Activated gamma-delta T cell (primary cell): ENCODE measurements at places on chromosomes 11 and 22.

DNA sequence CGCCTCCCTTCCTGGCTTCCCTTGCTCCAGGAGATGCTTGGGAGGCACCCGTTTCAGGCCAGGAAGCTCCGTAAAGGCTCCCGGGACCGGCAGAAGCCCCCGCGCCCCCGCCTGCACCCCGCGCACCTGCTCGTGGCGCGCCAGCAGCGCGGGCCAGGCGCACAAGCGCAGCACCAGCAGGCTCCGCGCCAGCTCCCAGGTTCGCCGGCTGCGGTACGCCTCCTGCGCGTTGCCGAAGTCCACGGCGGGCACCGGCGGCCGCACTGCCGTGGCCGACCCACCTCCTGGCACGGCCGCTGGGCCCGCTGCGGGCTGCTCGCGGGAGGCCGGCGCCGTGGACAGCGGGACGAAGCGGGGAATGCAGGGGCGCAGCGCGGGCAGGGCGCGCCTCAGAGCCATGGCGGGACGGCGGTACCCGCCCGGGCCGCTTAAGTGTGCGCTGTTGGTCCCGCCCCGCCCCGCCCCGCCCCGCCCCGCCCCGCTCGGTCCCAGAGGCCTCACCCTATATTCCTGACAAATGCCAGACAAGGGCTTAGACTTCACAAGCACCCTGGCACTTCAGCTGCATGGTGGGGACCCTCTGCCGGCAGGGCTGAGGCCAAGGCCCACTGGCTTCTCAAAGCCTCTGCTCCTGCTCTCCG, at the start of gene PRODH:
PRODH (minus strand) TSS at position 405 of the 641 bp plus-strand sequence; CDS start at position 399, 6 bp downstream.
- DNase-seq, result no peak

GRCh38 chr22:33869946-33870345, 50.3 kb downstream of the LARGE1 start:
- DNase-seq, result no peak

GRCh38 chr11:71986131-71986530, 12.6 kb upstream of the IL18BP start:
- no peak for DNase-seq

GRCh38 chr22:40410731-40411505, 40.5 kb downstream of the SGSM3 start:
- DNase-seq, result no peak

- DNase-seq, result no peak
These were observed 101.6 kb downstream of the FAM76B start for GRCh38 chr11:95688015-95688414.

DNA sequence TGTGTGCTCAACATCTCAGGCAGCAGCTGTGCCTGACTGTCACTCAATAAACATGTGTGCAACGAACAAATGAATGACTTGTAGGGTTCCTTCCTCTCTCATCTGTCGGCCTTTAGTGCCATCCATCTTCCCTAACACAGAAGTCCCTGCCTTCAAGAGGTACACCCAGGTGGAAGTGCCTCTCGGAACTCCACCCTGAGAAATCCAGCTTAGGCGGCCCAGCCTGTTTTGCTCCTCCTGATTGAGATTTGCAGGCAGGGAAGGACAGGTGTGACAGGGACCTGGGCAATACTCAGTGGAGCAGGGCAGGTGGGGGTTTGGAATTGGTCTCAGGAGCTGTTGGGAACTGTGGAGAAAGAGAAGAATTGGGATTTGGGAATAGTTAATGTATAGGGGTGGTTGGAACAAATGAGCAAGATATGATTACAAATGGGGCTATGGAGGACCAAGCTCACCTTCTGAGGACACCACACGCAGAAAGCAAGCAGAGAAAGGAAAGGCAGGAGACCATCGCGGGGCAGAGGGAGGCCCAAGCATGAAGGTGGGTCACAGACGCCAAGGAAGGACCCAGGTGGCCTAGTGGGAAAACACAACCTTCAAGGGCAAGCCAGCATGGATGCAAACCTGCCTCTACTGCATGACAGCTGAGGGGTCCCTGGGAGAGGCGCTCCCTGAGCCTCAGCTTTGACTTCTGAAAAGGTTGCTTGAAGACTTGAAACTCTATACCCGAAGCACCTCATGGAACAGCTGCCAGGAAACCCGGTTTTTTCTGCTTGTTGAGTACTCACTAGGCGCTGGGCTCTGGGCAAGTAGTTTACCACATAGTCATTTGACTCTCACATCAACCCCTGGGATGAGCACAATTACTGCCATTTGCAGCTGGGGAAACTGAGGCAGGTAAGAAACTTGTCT, 40.9 kb upstream of the ANO1 start:
- no peak for DNase-seq

DNA sequence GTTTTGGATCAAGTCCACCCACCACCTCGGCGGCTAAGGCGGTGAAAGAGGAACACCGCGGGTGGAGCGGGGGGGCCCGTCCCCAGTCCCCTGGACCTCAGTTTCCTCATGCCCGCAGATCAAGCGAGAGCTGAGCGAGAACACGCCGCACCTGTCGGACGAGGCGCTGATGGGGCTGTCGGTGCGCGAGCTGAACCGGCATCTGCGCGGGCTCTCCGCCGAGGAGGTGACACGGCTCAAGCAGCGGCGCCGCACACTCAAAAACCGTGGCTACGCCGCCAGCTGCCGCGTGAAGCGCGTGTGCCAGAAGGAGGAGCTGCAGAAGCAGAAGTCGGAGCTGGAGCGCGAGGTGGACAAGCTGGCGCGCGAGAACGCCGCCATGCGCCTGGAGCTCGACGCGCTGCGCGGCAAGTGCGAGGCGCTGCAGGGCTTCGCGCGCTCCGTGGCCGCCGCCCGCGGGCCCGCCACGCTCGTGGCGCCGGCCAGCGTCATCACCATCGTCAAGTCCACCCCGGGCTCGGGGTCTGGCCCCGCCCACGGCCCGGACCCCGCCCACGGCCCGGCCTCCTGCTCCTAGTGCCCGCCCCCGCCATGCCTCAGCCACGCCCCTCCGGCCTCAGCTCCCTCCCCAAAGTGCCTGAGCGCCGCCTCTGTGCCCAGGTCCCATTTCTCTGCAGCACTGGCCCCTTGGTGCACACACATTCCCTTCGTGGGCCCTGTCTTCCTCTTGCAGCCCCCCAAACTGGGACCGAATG, 12.7 kb downstream of the MAFF start:
- DNase-seq, result peak; percentile 57

GRCh38 chr11:49208006-49208721, at the start of gene FOLH1:
Gene FOLH1 (minus strand): TSS chr11:49208602. CDS start chr11:49208409, 193 bp downstream.
- DNase-seq, result no peak

DNA sequence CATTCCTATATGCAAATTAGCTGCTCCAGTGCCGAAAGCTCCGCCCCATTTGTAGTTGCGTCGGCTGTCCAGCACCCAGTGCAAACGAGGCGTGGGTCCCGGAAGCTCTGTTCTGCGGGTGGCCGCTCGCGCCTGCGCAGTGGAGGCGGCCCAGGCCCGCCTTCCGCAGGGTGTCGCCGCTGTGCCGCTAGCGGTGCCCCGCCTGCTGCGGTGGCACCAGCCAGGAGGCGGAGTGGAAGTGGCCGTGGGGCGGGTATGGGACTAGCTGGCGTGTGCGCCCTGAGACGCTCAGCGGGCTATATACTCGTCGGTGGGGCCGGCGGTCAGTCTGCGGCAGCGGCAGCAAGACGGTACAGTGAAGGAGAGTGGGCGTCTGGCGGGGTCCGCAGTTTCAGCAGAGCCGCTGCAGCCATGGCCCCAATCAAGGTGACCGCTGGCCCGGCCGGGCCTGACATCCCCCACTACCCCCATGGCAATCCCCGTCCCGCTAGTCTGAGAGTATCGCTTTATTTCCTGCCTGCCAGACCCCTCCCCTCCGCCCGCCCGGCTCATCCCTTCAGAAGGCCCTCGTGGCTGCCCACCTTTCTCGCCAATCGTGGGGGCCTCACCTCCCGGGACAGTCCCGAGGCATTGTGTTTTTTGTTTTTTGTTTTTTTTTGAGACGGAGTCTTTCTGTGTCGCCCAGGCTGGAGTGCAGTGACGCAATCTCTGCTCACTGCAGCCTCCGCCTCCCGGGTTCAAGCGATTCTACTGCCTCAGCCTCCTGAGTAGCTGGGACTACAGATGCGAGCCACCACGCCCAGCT, at the start of gene PRDX5:
PRDX5 (plus strand) TSS at position 161 of the 805 bp plus-strand sequence; CDS start at position 256, 95 bp downstream.
- DNase-seq, result peak; percentile 92

DNA sequence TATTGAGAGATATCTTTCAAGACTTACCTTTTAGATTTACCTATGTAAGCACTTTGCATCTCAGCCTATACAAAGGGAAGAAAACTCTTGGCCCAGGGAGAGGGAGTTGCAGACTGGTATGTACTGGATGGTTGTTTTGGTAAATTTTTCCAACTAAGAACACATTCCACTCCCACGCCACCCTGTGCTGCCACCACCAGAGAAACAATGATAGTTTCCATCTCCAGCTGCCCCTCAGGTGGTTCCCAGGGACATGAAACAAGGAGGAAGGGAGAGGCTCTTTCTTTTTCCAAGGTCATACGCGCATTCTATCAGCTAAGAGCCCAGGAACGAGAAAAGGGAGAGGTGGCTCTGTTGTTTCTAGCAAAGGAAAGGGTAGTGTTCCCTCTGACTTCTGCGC, 34.4 kb downstream of the CCDC34 start:
- no peak for DNase-seq

DNA sequence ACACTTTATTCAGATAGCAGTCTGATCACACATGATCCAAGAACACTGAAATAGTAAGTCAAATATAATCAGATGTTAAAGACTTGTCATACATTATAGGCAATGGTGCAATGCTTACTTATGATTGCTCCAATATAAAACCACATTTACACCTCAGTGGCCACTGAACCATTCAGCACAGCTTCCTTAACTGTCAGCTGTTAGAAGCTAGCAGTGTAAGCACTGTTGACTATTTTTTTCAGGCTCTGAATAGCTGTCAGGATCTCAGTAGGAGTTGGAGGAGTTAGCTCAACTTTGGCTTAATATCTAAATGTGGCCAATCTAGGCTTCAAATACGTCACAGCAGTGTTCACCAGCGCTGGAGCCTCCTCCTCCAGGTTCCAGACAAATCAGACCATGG, 36.6 kb downstream of the METTL15 start:
- no peak for DNase-seq

- DNase-seq, result no peak
These were observed 214.4 kb downstream of the HIPK3 start for GRCh38 chr11:33471541-33471940.

DNA sequence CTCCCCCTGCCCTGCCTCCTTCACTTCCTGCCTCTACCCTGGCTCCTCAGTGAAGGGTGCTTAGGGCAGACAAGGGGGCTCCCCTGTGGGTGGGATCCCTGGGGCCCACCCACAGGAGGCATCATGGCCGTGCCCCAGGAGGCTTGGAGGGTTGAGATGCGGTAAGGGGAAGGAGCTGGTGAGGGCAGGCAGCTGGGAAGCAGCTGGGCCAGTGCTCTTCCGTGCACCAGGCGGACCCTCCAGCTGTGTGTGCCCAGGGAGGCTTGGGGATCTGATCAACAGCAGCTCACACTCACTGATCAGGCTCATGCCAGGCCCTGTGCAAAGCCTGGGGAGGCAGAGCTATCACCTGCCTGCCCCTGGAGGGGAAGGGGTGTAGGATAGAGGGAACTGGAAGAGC, 59.3 kb upstream of the TTLL12 start:
- DNase-seq, result no peak

GRCh38 chr11:107699371-107700285, 12.2 kb downstream of the SLN start:
- no peak for DNase-seq

DNA sequence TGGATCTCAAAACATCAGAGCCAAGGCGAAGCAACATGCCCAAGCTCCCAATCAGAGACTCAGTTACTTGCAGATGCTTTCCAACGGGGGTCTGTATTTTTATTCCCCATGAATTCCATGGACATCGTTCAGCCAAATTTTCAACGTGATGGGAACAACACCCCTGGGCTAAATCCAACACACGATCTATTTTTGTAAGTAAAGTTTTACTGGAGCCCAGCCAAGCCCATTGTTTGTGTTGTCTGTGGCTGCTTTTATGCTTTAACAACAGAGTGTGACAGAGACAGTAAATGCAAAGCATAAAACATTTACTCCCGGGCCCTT, 33.7 kb downstream of the SLC5A1 start:
- no peak for DNase-seq

DNA sequence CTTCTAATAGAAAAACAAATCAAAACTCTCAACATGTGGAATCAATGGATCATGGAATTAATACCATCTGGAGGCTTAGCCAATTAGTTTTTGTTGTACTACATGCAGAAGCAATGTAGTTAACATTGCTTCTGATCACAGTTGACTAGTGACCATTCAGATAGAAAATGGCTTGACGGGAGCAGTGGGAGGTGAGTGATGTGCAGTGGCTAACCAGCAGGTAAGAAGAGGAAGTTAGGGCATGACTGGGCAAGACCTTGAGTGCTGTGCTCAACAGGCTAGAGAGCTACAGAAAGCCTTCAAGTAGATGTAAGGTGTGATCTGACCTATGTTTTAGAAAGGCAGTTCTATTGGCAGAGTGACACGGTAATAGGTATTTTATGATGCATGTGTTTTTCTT, 60.7 kb upstream of the ALKBH3 start:
- no peak for DNase-seq

- DNase-seq, result no peak
These were observed 15.0 kb downstream of the CRTAM start for GRCh38 chr11:122853261-122853660.

- DNase-seq, result no peak
These were observed 11.1 kb downstream of the C11orf91 start for GRCh38 chr11:33689501-33689900.

GRCh38 chr11:49213026-49213560, 4.7 kb upstream of the FOLH1 start:
- no peak for DNase-seq

DNA sequence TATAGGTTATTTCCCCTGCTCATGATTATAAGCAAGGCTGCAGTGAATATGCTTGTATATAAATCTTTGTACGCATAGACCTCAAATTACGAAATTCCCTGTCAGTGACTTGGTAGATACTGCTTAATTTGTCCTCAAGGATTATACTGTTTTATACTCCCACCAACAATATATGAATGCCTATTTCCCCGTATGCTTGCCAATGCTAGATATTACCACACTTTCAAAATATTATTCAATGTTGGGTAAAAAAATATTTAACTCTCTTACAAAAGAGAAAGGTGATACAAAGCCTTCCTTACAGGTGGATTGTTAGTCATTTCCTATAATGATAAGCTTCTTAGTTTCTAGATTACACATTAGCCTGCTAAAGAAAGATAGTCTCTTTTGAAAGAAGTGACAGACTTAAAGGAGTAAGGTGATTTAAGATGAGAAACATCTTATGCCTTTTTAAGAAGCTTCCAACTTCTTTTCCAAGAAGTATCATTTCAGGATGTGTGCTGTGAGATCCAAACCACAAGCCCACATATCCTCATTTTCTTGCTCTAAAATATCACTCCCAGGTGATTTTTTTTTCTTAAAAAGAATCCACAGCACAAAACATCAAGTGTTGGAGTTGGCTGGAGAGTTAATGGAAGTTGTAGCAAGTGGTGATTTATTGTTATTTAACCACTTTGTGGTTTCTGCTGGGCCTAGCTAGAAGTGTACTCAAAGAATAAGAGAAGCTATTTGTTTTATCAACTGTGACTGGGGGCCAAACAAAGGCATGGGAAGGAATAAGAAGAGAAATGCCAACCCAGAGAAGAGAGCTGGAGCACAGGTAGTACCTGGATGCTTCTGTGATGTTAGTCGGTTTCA, 59.2 kb downstream of the BARX2 start:
- no peak for DNase-seq
